ENCODE measurements at places on chromosomes 5 and 9.

GRCh38 chr5:458547-459353 is 15.8 kb downstream of the EXOC3 start:
- DNase-seq = no peak

- no peak for DNase-seq
Observed at GRCh38 chr5:113262674-113263073, 172.1 kb downstream of the TSSK1B start.

- no peak for DNase-seq
Observed at GRCh38 chr9:107397076-107398044, 92.2 kb downstream of the KLF4 start.

GRCh38 chr5:3385991-3386519 is 209.6 kb upstream of the IRX1 start:
- no peak for DNase-seq

GRCh38 chr5:110852541-110852940 is 113.7 kb downstream of the SLC25A46 start:
- DNase-seq = no peak

- no peak for DNase-seq
Observed at GRCh38 chr5:68776381-68776780, 317.4 kb upstream of the SLC30A5 start.

DNA sequence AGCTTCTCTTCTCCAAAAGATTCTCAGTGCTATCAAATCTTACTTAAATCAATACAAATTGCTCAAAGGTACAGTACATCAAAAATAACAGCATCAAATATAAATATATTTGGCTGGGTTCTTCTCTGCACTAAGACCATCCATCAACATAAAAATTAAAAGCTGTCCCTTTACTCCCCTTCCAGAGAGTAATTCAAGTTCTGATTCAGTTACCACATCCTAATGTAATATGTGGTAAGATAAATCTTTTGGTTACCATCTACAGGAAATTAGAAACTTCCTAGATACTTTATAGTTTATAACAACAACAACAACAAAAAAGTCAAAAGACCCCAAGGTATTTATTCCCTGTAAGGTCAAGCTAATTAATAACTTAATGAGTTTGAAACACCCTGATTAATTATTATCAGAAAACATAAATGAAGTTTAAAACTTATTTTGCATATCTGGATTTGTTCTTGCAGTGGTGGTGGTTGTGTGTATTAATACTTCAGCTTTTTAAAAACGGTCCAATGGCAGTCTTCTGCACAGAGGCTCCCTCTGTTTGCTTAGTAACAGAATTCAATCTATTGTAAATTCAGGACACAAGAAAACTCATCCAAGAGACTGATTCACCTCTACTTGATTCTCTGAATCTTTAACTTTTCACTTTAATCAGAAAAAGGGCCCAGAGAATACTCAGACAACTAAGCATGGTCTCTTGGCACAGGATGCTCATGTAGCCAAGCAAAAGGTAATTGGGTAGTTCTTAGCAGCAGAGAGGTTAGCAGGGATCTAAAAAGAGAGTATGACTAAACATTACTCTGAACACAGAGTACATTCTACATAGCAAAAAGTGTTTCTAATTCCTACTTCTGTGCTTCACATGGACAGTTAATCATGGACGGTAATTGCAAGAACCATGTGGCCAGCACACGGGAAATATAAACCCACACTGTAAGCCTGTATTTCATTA is 20.1 kb downstream of the DIAPH1 start:
- DNase-seq = no peak

DNA sequence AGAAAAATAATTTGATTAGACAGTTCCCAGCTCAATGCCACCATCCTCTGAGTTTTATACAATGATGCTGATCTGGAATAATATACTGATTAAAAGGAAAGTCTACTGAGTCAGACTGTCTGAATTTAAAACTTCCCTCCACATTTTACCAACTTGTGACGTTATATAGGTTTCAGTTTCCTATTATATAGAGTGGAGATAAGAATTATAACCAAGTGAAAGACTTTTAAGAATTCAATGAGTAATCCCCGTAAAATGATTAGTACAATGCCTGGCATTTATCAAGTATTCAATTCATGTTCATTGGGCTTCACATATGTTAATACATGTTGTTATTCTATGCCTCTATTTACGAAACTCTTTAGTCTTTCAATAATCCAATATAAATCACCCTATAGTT is 166.0 kb downstream of the CDH9 start:
- DNase-seq = no peak

DNA sequence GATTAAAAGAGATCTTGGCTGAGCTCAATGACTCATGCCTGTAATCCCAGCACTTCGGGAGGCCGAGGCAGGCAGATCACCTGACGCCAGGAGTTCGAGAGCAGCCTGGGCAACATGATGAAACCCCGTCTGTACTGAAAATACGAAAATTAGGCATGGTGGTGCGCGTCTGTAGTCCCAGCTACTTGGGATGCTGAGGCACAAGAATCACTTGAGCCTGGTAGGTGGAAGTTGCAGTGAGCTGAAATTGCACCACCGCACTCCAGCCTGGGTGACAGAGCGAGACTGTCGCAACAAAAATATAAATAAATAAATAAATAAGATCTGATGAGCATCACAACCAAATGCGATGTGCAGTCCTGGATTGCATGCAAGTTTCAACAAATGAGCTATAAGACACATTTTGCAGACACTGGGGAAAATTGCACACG is 8.7 kb upstream of the ENG start:
- DNase-seq = no peak

DNA sequence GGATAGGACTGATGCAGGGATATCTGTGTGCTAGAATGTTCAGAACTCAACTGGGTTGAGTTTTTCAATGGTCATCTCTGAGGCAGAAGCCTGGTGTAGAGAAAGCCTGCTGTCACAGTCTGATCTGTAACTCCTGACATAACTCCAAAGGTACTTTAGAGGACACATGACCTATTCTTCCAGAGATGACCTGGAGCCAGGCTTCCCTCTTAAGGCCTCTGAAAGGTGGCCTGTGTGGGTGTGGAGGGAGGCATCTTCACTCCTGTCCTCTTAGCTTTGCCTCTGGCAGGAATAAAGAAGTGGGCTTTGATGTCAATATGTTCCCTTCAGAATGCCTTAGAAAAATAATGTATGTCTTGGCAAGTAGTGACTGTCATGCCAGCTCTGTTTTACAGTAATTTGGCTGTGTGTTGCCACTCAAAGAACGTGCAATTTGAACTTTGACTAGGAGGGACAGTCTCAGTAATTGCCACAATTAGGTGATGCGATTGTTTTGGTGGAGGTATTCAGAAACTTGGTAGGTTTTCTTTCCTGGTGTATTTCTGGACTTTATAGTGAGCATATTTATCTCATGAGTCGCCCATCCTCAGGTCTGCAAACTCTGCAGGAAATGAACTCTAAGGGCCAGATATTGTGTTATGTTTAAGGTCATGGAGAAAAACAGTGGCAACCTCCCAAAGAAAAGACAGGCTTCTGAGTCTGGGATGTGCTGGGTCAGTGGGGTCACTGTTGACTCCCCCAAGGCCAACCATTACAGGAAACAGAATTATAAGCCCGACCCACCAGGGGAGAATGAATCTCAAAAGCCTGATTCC is 3.2 kb upstream of the C5orf63 start:
- DNase-seq = no peak

- no peak for DNase-seq
Observed at GRCh38 chr5:41841325-41841724, 28.9 kb downstream of the OXCT1 start.

- DNase-seq = no peak
Observed at GRCh38 chr5:79955356-79955895, 35.6 kb downstream of the MTX3 start.

GRCh38 chr5:53194086-53194485 is 84.5 kb upstream of the MOCS2 start:
- DNase-seq = no peak

DNA sequence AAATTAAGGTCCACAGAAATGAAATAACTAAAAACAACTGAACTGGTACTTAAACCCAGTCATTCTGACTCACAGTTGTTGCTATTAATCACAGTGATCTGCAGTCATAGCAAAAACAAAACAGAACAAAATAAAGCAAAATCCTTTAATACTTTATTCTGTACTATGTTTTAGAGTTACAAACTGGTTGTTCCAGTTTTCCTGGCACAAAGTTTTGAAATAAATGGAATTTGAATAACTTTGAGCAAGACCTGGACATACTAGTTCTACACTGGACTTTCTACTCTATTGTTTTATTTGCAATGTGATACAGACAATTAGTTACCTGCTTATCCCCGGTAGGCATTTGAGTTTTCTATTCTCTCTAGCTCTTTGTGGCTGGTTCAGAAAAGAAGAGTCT is 147.9 kb downstream of the DMRT2 start:
- DNase-seq = no peak

GRCh38 chr5:172939611-172940267 is 19.5 kb upstream of the RPL26L1 start:
- no peak for DNase-seq

- DNase-seq = no peak
Observed at GRCh38 chr9:134591573-134591981, 50.0 kb upstream of the COL5A1 start.

DNA sequence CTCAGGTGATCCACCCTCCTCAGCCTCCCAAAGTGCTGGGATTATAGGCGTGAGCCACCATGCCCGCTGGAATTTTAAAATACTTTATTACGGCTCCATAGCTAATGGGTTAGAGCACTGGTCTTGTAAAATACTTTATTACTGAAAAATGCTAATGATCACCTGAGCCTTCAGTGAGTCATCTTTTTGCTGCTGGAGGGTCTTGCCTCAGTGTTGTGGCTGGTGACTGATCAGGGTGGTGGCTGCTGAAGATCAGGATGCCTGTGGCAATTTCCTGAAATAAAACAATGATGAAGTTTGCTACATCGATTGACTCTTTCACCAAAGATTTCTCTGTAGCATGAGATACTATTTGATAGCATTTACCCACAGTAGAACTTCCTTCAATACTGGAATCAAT is 26.0 kb upstream of the GNE start:
- DNase-seq = no peak

GRCh38 chr9:83536332-83536731 is 1.9 kb downstream of the FRMD3 start:
- no peak for DNase-seq

DNA sequence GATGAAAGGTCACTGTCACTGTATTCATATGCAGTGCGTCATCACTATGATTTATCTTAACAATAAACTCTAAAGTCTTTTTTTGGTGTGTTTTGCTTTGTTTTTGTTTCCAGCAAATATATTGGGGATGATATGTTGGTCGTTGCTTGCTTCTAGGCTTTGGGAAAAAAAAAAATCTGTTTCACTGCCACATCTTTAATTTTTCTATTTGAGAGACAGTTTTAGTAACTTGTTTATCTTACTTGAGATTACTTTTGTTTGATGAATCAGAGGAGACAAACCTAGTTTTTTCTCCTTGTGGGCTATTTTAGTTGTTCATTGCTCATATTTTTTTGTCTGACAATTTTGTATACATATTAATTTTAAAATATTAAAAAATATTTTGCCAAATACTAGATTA is 19.4 kb downstream of the CWC27 start:
- no peak for DNase-seq

DNA sequence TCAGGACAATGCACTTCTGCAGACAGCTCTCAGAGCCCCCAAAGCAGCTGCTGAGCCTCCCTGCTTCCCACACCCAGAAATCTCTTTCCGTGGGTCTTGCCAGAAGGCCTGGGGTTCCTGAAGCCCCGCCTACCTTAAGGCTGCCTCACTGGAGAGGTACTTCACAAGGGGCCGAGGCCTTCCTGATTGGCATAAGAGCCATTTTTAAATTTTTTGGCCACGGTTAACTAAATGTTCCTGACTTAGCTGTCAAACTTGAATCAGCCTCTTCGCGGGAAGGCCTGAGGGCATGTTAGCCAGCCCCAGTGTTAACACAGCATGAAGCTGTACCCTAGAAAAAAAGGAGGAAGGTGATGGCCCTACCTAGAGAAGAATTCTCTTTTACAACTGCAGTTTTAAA is 20.7 kb upstream of the EPB41L4B start:
- DNase-seq = no peak

- DNase-seq = no peak
Observed at GRCh38 chr9:87599901-87600610, 102.4 kb downstream of the DAPK1 start.

DNA sequence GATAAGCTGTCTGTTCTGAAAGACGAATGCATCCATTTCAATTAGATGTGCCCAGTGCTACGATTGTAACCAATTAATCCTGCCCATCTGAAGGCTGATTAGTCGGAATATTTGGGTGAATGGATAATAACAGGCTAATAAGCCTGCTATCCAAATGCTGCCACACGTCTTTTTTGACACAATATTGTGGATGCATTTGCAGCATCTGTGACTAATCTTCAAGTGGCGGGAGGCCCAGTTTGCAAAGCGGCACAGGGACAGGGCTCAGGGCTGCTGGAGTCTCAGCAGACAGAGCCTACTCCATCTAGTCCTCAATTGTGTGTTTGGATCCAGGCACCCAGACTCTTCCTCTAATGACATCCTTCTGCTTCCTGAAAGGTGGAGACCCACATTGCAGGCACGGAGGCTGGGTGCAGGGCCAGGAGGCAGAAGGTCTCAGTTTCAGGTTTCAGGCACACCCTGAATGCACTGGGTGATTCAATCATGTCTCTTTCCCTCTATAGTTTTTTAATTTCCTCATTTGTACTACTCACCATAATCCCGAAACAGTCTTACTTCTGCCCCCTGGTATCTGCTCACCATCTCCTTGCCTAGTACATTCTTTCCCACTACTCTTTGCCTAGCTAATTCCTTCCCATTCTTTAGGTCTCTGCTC is 169.6 kb downstream of the ASTN2 start:
- DNase-seq = no peak

- DNase-seq = no peak
Observed at GRCh38 chr5:177429248-177430040, 3.0 kb downstream of the GRK6 start.

- DNase-seq = no peak
Observed at GRCh38 chr5:98109561-98110006, 663.9 kb upstream of the RGMB start.

GRCh38 chr5:20972419-20972925 is 984.5 kb upstream of the CDH18 start:
- no peak for DNase-seq

DNA sequence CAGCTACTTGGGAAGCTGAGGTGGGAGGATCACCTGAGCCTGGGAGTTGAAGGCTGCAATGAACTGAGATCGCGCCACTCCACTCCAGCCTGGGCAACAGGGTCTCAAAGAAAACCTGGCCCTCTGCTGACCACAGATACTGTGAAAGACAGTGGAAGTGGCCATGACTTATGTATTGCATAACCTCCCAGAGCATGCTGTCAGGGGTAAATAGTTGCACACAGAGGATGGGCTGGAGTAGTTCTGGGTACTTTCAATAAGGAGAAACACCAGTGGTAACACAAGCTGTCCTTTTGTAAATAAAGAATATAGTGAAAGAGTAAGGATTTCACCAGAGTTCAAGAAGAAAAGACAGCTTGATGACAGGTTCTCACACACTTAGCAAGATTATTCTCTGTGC is 1.8 kb downstream of the ACER2 start:
- no peak for DNase-seq

DNA sequence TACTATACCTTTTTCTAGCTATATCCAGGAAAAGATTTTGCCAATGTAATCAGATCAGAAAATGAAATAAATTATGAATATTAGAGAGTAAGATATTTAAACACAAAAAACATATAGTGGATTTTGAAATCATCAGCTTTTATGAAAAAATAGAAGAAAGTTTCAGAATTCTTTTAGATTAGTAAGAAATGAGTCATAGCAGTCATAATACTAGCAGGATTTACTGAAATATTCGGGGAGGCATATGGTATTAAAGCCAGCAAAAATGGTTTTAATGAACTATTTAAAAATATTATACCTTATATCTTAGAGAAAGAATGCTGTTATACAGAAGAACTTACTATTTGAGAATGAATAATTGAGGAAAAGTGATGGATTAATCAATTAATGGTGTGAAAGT is 303.6 kb upstream of the NUDT12 start:
- no peak for DNase-seq

All from hematopoietic multipotent progenitor cell treated with erythropoietin and hydrocortisone succinate and interleukin-3 and kit ligand, for 15 days (in vitro differentiated cells).